Esophagus muscularis mucosa (tissue), 4 donors: ENCODE measurements at places on chromosomes 12 and 14. TPM values are rescaled to one million over a fixed set of nuclear protein-coding genes. Genes with fewer than 3 reads are reported as not detected.

The RNASE8 gene
- not detected for total RNA-seq

GRCh38 chr14:33837943-33838683, 112.8 kb downstream of the EGLN3 start:
- DNase-seq = peak; percentile 21

GRCh38 chr12:51364001-51364400, 17.5 kb upstream of the CELA1 start:
- DNase-seq = no peak

The MMP19 gene
- total RNA-seq = 10.7 TPM

DNA sequence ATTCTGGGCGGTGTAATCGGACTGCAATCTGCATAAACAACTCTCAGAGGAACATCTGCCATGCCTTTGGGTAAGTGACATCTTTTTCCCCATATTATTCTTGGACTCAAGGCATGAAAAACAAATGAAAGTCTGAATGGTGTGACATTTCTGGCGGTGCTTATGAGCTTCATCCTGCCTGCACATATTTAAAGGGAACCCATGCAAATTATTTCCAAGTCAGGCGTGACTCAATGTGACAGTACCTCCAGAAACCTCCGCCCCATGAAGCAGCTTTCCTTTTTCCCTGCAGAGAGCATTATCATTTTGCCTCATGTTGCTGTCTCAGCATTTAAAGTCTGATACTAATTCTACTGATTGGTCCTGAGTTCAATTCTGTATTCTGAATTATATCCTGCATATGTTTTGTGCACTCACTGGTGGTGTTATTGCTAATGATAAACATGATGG, 585.4 kb downstream of the SNAPC1 start:
- no peak for DNase-seq

- no peak for DNase-seq
Measured at GRCh38 chr14:70708717-70709570, 67.2 kb downstream of the TTC9 start.

The UTP20 gene
- total RNA-seq = 12.6 TPM
